Urothelium cell line (cell line): ENCODE measurements at places on chromosomes 6 and 20.

GRCh38 chr20:47258745-47259695 is 97.5 kb downstream of the ZMYND8 start:
- DNase-seq, result peak; percentile 78

DNA sequence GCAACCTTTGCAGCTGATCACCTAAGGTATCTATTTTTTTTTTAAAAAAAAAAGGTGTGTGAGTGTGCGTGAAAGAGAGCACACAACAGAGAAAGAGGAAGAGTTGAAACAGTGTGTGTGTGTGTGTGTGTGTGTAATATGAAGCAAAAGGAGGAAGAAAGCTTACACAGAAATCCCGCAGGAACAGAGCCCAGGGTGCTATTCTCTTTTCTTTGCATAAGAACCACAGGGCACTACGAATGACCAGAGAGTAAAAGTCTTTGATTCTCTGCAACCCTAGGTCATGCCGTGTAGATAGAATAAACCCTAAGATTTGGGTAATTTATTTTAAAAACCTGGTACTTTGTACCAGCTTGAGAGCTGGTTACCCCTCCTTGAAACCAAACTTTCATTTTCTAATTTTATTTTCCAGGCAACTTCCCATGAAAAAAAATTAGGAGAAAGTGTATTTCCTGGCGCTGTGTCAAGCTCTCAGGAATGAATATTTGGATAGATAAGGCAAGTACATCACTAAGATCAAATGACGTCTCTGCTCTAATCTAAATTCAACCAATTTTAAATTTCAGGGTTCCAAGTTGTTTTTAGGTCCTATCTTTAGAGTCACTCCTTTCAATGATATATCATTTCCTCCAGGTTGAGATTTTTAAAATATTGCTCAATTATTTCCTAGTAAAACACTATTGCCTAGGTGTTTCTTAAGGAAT is 47.9 kb upstream of the ID4 start:
- DNase-seq, result no peak

DNA sequence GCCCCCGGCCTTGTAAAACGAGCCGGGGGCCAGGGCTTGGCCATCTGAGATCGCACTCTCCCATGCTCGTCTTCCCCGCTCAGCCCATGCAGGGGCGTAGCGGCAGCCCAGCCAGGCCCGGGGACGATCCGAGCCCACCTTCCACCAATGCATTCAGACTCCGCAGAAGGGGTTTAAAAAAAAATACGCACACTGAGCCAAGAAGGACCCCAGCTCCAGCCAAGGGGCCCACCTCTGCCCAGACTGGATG is 320 bp downstream of the GSTA4 start:
- peak; percentile 57 for DNase-seq

DNA sequence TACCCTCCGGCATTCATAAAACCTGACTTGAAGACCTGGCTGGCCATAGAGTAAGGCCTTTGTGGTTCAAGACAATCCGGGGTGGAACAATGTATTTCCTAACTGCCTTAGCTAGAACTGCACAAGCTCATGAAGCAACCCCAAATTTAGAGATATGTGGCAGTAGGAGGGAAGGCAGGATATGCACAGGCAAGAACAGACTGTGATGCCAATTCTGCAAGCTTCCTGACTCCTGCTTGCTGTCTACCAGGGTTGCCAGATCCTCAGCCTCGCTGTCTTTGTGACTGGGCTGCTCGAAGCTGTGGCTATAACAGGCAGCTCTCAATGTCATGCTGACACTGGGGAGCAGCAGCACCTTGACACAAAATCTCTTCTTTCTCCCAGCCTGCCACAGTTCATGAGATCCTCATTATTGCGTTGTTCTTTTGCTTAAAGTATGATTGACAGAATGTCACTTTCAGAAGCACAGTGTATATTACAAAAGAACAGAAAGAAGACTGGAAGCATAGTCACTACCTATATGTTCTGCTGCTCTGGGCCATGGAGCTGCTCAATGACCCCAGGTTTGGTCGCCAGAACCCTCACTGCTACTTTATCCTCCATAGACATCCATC is 18.3 kb upstream of the SHLD1 start:
- no peak for DNase-seq

GRCh38 chr6:63609231-63609630 is 26.4 kb upstream of the PHF3 start:
- DNase-seq, result no peak

GRCh38 chr6:2958331-2958711 is 13.0 kb downstream of the SERPINB6 start:
- no peak for DNase-seq

DNA sequence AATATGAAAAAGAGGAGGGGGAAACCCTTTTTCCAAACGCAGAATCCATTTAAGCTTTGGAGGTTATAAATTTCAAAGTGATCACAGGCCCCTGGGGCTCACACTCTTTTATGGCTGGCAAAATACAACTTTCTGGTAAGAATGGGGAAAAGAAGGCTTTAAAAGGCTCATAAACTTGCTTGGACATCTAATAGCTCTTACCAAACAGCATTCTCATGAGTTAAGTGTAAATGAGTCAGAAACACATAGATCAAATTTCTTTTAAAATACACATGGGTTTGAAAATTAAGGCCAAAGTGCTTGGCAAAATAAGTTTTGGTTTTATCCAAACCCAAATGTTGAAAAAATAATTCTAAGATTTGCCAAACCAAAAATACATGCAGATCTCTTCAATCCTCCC is 154.6 kb downstream of the SOBP start:
- DNase-seq, result no peak

DNA sequence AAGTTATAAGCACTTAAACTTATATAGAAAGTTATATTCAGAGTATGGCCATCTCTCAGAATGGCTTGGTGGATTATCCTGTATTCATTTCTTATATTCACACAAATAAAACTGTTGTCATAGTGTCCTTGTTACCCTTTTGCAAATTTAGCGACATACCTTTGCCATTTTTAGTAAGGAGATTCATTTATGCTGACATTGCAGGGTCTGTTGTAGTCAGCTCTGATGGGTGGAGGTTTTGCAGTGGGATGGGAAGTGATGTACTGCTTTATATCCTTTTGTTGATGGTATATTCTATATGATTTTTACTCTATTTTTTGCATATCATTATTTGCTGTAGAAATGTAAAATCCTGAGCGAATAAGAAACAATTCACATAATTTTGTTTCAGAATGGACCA is 35.9 kb downstream of the SAMD5 start:
- no peak for DNase-seq

DNA sequence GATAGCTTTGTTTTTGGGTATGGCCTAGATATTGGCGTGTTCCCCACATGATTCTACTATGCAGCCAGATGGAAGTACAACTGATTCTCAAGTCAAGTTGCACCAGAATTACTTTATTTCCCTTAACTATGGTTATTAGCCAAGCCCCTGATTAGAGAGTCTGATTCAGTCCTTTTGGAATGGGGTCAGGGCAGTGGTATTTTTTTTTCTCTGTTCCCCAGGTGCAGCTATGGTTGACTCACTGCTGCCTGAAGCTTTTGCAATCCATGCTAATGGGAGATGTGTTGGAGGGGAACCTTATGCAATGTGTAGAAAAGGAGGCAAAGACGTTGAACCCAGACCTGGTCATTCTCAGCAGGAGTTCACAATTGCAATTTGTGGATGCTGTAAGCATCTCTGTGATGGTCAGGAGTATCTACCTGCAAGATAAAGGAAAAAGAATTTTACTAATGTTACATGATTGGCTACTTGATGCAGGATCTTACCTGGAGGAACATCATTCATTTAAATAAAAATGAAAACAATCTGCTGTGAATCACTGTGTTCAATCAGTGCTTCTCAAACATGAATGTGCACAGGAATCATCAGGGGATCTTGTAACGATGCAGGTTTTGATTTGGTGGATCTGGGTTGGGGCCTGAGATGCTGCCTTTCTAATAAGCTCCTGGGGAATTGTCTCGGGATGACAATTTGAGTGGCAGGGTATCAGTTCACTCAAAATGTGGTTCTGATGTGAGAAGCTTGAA is 49.4 kb downstream of the PFDN4 start:
- DNase-seq, result peak; percentile 88

DNA sequence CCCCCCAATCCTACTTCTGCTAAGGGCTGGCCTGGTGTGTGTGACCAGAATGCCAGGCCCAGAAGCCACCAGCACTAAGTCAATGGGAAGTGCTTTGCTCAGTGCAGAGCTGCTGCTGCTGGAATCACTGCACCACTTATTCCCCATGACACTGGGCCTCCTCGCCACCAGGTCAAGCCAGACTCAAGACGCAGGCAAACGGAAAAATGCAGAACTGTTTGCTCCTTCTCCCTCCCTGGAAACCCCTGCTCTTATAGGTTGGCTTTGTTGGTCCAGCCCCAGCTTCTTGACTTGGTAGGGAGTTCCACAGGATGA is 121.9 kb downstream of the PHACTR3 start:
- no peak for DNase-seq

DNA sequence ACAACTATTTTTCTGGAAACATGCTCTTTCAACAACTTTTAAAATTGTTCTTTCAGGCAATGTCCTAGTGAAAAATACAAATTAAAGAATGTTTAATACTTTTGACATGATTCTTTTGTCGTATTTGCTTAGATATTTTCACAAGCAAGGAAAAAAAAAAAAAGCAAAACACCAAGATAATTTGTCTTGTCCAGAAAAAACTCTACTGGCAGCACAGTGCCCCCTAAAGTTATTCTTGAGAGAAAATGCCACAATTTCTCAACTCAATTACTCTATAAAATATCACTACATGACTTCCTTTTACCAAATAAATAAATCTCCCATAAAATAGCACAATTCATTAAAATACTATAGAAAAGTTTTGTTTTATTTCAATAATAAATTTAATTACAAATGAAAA is 652.5 kb upstream of the EPHA7 start:
- DNase-seq, result no peak

DNA sequence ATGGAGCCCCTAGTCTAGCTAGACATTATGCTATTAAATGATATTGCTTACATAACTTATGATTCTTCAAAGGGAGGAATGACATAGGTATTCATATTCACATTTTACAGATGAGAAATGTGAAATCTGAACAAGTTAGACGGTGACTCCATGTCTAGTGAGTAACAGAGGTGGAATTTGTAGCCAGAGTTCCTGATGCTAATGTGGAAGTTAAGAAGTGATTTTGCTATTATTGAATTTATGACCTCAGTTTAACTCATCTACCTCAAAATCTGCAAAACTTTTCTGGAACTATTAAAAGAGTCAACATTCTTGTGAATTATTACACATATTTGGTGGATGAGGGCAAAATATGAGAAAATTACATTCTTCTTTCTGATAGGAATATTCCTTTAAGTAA is 347.6 kb upstream of the MMS22L start:
- no peak for DNase-seq

DNA sequence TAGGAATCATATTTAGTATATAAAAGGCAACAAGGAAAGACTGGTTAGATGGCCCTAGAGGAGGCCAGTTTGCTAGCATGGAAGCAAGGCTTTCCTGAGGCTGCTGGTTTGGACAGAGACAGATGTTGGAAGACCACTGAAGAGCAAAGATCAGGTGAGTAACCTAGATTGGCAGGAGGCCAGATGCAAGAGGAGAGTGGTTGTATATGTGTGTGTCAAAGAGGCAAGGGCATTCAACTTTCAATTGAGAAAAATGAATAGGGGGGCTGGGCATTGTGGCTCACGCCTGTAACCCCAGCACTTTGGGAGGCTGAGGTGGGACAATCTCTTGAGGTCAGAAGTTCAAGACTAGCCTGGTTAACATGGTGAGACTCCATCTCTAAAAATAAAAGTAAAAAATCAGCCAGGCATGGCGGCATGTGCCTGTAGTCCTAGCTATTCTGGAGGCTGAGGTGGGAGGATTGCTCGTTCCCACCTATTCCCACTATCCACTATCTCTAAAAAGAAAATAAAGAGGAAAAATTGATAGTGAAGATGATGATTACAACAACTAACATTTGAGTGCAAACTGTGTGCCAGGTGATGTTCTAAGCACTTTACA is 79.8 kb downstream of the PRDM1 start:
- no peak for DNase-seq

- no peak for DNase-seq
Observed at GRCh38 chr6:106897580-106897979, 76.9 kb downstream of the CD24 start.

- peak; percentile 13 for DNase-seq
Observed at GRCh38 chr6:142822842-142823241, 122.1 kb downstream of the HIVEP2 start.

DNA sequence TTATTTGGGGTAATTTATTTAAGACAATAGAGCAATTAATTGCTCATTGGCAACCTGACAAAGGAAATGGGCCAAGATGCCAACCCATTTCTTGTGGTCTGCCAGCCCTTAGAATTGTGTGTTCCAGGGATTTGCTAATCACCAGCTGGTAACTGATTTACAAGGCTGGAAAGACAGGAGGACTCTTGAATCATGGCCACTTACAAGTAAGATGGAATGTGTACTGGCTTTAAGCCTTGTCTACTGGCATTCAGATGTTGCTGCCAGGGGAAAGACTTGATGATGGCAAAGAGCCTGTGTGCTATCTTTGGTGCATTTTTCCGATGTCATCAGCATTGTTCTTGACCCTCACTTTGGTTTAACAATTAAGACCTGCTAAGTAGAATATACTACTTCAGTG is 91.0 kb downstream of the BCKDHB start:
- DNase-seq, result no peak

GRCh38 chr6:106967936-106968555 is 6.5 kb downstream of the CD24 start:
- no peak for DNase-seq

DNA sequence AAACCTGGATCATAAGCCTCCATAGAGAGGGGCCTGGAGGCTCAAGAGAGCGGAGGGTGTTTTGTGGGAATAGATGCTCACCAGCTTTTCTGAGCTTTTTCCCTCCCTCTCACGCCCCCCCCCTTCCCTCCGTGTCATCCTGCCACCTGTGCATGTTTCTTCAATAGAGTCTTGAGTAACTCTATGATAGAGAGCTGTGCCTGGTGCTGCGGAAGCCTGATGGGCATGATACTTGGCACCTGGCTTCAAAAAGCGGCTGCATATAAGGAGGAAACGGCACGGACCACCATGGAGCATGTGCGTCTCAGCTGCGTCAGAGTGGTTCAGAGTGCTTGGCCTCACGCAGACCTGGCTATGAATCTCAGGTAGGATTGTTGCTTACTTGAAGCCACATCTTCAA is 198.9 kb downstream of the CDH4 start:
- no peak for DNase-seq
